ENCODE measurements at places on chromosomes 12 and 14.

- no peak for DNase-seq
Observed at GRCh38 chr12:12178559-12178958, 88.3 kb downstream of the LRP6 start.

DNA sequence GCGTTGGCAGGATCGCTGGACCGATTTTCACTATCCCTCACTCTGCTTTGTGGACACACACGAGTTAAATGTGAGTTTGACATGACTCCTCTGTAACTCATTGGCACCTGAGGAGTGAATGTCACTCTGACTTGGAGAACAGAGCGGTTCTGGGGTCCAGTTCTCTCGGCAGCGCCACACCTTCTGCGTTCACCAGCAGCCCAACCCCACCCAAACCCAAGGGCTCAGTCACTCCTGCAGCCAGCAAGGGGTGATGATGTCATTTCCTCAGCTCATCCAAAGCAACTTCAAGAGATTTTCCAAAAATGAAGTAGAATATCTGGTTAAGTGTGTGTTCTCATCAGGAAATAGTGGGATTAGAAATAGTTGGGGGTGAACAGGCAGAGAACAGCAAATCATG is 36.3 kb downstream of the ADGRD1 start:
- no peak for DNase-seq

GRCh38 chr12:111578276-111578970 is 20.7 kb downstream of the ATXN2 start:
- DNase-seq, result no peak

GRCh38 chr12:3668479-3669165 is 84.3 kb downstream of the CRACR2A start:
- no peak for DNase-seq

GRCh38 chr14:73492043-73492552 is 1.4 kb downstream of the RIOX1 start:
- DNase-seq, result no peak

DNA sequence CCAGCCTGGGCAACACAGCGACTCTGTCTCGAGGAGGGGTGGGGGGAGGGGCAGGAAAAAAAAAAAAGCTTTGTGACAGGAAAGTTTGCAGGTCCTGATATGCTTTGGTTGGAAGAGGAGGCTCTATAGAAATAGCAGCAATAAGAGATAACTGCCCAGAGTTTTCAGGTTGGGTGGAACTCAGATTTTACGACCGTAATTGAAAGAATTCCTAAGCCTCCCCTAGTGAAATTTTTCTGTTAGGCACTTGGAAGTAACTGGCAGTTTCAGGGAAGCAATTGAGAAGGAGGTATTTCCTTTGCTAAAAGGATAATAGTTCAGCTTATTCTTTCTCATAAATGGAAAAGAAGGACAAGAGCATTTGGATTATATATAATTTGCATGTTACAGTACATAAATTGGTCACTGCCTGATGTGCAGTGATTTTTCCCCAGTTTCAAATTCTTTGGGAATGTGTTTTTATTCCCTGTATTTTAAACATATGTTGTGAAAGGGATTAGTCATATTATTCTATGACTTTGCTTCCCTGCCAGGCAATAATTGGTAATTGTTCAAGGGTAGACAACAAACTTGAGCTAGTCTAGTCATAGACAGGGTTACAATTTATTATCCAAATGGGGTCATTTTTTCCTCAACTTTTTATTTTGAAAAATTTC is 452.8 kb downstream of the AEBP2 start:
- no peak for DNase-seq

GRCh38 chr12:64147875-64148274 is 74.2 kb downstream of the KICS2 start:
- DNase-seq, result no peak

- DNase-seq, result no peak
Observed at GRCh38 chr12:57893431-57894353, 47.2 kb upstream of the CTDSP2 start.

DNA sequence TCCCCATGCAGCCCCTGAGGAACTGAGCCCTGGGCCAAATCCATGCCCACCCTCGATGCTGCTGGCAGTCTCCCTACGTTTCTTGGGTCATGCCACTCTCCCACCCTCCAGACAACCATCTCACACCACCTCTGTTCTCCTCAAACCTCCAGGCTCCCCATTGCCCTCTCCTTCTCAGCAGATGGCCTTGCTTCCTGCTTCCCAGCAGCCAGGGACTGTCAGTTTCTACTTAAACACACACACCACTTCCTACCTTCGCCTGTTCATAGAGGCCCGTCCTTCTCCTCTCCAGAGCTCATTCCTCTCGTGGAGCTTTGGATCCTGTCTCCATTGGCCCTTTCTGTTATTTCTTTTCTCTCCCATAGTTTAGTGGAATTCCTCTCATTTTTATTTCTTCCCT is 27.1 kb downstream of the ZNF664 start:
- no peak for DNase-seq

DNA sequence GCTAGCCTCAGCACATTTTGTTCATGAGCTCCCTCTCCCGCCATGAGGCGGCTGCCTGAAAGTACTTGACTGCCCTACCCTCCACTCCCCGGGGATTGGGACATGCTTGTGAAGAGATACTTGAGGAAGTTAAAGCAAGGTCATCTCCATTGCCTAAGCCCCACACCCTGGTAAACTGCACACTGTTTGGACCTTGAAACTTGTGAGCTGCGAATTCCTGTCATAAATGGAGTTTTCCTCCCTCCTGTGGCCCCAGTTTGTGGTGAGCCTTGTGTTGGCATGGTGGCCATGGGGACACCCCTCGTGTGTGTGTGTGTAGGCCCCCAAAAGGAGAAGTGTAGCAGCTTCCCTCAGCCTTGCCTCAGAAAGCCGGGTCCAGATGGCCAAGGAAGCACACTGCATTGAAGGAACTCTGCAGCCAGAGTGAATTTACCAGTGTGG is 395.5 kb downstream of the ZFP36L1 start:
- no peak for DNase-seq

DNA sequence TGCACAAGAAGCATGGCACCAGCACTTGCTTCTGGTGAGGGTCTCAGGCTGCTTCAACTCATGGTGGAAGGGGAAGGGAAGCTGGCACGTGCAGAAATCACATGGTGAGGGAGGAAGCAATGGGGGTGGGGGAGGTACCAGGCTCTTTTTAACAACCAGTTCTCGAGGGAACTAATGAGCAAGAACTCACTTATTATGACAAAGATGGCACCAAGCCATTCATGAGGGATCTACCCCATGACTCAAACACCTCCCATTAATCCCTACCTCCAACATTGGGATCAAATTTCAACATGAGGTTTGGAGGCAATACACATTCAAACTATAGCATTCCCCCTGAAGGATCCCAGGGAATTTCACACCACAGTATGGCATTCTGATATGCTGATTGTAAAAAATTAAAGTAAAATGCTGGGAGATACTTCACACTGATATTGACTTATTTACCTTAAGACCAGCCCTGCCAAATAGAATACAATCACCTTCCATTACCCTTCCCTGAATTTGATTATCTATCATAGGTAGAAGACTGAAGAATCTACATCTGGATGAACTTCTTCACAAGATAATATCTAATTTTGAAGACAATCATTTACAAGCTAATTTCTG is 201.7 kb upstream of the PLXNC1 start:
- no peak for DNase-seq

DNA sequence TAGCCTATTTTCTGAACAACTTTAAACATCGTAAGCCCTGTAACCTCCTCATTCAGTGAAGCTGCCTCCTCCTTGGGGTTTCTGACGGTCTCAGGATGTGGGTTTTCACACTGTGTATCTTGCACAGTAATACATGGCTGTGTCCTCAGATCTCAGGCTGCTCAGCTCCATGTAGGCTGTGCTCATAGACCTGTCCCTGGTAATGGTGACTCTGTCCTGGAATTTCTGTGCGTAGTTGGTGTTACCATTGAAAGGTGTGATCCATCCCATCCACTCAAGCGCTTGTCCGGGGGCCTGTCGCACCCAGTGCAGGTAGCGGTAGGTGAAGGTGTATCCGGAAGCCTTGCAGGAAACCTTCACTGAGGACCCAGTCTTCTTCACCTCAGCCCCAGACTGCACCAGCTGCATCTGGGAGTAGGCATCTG is 980.5 kb downstream of the TMEM121 start:
- peak; percentile 41 for DNase-seq

- no peak for DNase-seq
Observed at GRCh38 chr14:53432378-53432802, 279.3 kb upstream of the DDHD1 start.

DNA sequence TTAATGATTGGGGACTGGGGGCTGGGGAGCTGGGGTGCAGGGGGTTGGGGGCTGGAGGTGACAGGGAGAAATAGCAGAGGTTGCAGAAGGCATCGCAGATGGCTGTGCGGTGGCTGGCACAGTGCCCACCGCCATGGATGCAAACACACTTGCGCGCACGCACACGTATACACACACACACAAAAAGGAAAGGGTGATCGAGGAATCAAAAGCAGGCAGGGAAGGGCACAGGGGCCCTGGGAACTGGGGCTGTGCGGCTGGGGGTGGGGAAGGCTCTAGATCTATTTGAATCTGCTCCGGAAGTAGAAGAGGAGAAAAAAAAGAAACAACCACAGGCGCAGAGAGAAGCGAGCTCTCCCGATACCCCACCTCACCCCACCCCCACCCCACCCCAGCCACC is 39.4 kb downstream of the ZFHX2 start:
- no peak for DNase-seq

GRCh38 chr12:104011253-104011652 is 38.7 kb downstream of the GLT8D2 start:
- DNase-seq, result no peak

GRCh38 chr12:4091016-4091743 is 182.4 kb upstream of the CCND2 start:
- no peak for DNase-seq

- DNase-seq, result no peak
Observed at GRCh38 chr12:53190108-53190729, 9.5 kb upstream of the CSAD start.

GRCh38 chr14:57199921-57200320 is 68.8 kb downstream of the EXOC5 start:
- no peak for DNase-seq

DNA sequence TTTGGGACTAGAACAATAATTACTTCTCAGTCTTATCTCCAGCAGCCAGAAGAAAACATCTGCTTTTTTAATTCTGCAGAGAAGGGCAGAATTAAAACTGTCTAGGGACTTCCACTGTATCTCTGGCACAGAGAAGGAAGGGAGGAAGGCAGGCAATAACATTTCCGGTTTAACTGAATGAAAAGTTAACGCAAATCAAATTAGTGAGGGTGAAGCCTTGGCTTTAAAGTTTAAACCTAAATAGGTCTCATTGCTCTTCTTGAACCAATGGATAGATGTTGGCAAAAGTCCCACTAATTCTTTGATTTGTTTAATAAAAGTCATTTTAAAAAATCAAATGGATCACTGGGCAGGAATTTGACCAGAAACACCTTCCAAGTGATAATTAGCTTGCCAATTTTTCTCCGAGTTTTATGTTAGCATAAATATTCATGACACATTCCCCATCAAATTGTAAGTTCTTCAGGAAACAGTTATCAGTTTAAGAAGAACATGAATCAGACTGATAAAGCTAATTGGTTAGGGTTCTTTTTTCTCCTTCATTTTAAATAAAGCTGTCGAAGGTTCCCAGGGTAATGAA is 181.9 kb downstream of the SLC15A5 start:
- no peak for DNase-seq

DNA sequence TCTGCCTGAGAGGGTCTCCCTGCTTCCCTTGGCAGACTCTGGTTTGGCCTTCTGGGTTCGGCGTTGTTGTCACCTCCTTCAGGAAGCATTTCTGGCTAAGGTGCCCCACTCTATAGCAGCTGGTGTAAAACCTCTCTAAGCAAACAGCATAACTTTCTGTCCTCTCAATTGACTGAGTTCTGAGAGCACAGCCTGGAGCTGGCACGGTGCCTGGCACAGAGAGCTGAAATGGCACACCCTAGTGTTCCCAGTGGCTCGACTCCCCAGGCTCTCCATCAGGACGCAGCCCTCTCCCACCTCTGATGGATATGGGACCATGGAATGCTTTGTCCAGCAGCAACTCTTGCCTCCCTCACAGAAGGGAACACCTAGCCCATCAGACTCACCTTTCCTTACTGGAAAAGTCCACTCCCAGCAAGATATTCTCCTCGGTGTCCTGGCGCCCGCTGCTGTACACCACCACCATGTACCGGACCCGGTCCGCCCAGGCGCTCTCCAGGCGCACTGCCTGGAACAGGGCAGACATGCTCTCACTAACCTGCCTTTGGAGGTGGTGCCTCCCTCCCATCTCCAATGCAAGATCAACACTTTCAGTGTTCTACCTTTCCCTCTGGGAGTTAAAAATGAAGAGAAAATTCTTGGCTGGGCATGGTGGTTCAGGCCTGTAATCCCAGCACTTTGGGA is 40.6 kb downstream of the SSH1 start:
- no peak for DNase-seq

GRCh38 chr12:106106061-106106566 is 32.6 kb downstream of the NUAK1 start:
- DNase-seq, result no peak

DNA sequence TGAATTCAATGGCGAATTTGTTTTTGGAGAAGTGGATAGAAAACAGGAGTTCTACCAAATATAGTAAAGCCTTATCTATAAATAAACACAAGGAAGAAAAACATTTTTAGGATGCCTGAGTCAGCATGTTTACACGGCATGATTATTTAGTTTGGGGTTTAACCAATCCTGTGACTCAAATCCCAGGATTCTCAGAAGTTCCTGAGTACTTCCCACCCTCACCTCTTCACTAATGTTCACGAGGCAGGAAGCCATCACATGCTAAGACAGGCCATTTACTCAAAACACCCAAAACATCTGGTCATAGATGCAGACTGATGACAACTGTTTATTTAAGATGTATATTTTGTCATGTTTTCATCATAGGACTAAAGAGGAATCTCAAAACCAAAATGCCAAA is 3.4 kb upstream of the GLRX5 start:
- no peak for DNase-seq

- DNase-seq, result no peak
Observed at GRCh38 chr14:90678420-90678819, 137.8 kb downstream of the TTC7B start.

- no peak for DNase-seq
Observed at GRCh38 chr14:86766469-86766868, 1226.5 kb downstream of the GALC start.

DNA sequence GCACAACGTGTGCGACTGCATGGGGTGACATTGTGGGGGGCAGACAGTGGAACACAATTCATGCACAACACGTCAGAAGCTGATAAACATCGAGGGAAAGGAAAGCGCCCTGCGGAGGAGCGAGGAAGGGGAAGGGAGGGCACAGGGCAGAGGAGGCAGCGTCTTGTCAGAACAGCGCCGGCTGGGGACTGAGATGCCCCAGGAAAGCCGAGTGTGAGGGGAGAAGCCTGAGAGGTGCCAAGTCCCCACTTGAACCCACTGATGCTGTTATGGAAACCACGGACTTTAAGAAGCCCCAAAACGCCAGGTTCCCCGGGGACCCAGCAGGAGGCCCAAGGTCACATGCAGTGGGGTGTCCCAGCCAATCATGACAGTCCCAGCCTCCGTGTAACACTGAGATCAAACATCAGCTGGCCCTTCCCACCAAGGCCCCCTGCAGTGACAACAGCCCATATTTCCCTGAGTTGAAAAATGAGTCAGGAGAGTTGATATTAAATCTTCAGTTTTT is 70.0 kb downstream of the GALNT9 start:
- DNase-seq, result no peak

GRCh38 chr14:93906341-93907329 is 20.5 kb upstream of the FAM181A start:
- peak; percentile 31 for DNase-seq

GRCh38 chr12:104272938-104273337 is 30.6 kb upstream of the EID3 start:
- DNase-seq, result no peak

GRCh38 chr12:45415393-45415817 is 199.5 kb downstream of the ANO6 start:
- DNase-seq, result no peak

- DNase-seq, result no peak
Observed at GRCh38 chr12:65098364-65098763, 22.7 kb downstream of the WIF1 start.
